ENCODE measurements at places on chromosomes 3 and 15. TPM values are rescaled to one million over a fixed set of nuclear protein-coding genes. Genes with fewer than 3 reads are reported as not detected.

The HES1 gene
- total RNA-seq = 100 TPM

The DHX30 gene
- total RNA-seq = 71.8 TPM

The ST3GAL6 gene
- 5.8 TPM for total RNA-seq

The DNAJB11 gene
- total RNA-seq = 51.6 TPM

The MELTF gene
- total RNA-seq = 4.0 TPM

The SETD2 gene
- total RNA-seq = 24.1 TPM

The IL16 gene
- total RNA-seq = under 0.01 TPM

The CCR2 gene
- total RNA-seq = not detected

The ARRDC4 gene
- total RNA-seq = 7.7 TPM

The ITIH1 gene
- not detected for total RNA-seq

The RYK gene
- total RNA-seq = 77.4 TPM

The WWTR1 gene
- 36.9 TPM for total RNA-seq

The ISL2 gene
- total RNA-seq = not detected

The ISLR2 gene
- total RNA-seq = not detected
